Thymus (tissue), 14 donors: ENCODE measurements at places on chromosomes 2 and 18. TPM values are rescaled to one million over a fixed set of nuclear protein-coding genes. Genes with fewer than 3 reads are reported as not detected.

The SIX3 gene
- not detected for total RNA-seq

The MEX3C gene
- total RNA-seq = 45.2 TPM

The ZEB2 gene
- total RNA-seq = 15.3 TPM

The EVX2 gene
- total RNA-seq = not detected

The KCNK3 gene
- total RNA-seq = 0.05 TPM

The COBLL1 gene
- 3.0 TPM for total RNA-seq

DNA sequence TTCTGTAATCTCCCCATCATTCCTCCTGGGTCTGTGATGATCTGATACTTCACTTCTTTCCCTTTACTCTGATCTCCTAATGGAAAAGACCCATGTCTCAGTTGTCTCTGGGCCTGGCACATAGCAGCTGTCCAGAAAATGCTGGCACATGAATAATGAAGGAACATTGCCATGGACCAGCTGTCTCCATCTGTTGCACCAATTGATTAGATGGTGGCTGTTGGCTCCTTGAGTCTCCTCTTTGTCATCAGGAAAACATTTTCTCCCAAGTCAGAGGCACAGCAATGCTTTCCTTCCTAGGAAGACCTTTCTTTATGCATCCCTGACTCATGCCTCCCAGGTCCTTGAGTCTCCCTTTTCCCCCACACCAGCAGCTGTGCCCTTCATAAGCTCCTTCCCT lies 286.2 kb upstream of the CXCR4 start:
- no peak for DNase-seq

DNA sequence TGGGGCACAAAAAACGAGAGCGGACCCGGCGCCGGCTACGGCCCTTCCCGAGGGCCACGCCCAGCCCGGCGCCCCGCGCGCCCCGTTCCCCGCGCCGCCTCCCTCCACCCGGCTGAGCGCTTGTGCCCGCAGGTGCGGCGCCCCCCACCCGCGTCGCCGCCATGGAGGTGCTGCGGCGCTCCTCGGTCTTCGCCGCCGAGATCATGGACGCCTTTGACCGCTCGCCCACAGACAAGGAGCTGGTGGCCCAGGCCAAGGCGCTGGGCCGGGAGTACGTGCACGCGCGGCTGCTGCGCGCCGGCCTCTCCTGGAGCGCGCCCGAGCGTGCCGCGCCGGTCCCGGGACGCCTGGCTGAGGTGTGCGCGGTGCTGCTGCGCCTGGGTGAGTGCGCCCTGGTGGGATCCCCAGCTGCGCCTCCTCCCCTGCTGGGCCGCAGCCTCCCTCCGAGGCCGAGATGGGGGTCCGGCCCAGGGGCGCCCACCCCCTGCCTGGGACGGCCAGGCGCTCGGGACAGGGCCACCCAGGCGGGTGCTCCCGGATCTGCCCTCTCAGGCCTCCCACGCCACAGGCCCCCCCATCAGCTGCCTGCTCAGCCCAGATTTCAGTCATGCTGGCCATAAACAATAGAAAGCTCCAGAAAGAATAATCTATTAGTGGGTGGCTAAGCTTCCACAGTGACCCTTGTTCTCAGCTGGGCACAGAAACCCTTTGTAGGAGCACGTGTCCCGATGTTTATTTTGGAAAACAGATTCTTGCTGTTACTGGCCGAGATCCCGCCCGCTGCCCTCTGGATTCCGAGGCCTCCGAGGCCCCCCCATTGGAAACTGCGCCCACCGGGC lies 997 bp downstream of the BOK start:
- no peak for DNase-seq

GRCh38 chr2:232772531-232772930 lies 3.8 kb downstream of the KCNJ13 start:
- DNase-seq = no peak

DNA sequence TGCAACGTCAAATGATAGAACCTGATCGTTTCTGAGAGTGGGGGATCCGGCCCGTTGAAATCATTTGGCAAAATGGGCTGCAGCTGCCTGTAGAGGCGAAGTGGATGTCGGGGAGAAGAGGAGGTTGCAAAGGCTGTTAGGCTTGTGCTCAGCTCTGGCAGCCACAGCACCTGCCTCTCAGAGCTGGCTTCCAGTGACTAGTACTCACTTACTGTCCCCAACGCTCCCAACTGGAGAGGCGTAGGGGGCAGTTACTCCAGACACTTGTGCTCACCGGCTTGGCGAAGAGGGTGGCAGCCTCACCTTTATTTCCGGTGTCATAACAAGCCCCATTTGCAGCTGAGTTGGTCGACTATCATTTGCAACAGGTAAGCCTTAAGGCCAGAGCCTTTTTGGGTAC lies 37.9 kb downstream of the NCK2 start:
- DNase-seq = no peak

DNA sequence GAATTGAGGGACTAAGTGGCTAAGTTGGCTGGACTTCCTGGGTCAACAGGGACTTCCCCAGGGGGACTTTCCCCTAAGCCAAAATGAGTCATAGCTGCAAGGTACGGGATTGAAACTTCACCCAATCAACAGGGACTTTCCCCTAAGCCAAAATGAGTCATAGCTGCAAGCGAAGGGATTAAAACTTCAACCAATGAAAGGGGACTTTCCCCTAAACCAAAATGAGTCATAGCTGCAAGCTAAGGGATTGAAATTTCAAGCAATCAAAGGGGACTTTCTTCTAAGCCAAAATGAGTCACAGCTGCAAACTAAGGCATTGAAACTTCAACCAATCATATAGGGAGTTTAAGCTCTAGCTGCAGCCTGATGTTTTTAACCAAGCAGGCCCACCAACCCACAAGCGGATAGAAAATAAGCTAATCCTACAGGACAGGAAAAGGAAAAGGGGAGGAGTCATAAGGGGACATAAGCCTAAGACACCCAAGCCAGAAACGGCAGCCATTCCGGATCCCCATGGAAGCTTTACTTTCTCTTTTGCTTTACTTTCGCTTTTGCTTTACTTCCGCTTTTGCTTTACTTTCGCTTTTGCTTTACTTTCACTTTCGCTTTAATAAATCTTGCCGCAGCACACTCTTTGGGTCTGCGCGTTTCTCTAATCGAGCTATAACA lies 1375.4 kb upstream of the CELF4 start:
- peak; percentile 4 for DNase-seq

DNA sequence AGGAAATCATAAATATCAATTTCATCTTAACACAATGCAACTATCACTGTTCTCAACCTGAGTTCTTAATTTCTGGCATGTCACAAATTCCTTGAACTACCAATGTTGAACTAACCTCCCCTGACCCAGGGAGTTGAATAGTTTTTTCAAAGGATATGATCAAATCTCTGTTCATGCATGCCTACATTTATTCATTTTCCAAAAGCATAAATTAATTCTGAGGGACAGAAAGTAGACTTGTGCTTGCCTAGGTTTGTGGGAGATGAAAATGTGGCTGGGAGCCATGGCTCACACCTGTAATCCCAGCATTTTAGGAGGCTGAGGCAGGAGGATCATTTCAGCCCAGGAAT lies 175.7 kb downstream of the TGIF1 start:
- no peak for DNase-seq

- DNase-seq = no peak
Observed at GRCh38 chr18:7669361-7669760, 102.2 kb downstream of the PTPRM start.

DNA sequence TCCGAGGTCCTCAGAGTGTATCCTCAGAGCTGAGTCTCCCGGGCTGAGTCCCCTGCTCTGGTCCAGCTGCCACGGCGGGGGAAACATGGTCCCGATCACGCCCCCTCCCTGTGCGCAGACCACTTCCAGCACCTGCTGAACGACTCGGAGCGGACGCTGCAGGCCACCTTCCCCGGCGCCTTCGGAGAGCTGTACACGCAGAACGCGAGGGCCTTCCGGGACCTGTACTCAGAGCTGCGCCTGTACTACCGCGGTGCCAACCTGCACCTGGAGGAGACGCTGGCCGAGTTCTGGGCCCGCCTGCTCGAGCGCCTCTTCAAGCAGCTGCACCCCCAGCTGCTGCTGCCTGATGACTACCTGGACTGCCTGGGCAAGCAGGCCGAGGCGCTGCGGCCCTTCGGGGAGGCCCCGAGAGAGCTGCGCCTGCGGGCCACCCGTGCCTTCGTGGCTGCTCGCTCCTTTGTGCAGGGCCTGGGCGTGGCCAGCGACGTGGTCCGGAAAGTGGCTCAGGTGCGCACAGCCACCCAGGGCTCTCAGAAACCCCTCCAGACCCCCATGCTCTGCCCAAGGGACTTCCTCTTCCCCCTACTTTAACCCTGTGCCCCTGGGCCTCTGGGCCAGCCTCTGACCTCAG lies 26.7 kb downstream of the GPC1 start:
- DNase-seq = no peak

DNA sequence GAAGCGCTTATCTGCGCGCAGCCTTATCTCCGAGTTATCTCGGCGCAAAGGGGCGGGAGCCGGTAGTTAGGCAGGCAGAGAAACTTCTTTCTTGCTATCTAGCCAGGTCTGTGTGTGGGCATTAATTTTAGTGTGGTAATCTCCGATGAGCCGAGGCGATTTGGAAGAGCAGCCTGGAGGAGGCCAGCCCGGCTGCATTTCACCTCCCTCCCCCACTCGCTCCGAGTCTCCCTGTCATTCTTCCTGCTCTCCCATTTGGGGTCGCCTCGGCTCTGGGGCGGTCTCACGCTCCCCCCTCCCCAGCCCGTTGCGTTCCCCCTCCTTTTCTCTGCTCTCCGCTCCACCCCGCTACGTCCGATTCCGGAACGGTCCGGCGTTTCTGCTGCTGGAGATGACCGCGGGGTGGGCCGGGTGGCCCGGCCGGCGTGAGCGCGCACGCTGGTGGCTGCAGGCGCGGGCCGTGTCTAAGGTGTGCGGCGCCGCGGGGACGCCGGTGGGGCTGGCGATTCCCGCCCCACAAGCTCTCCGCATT lies 566 bp downstream of the GATA6 start:
- DNase-seq = no peak

GRCh38 chr18:68608851-68609490 lies 105.9 kb downstream of the TMX3 start:
- DNase-seq = no peak

DNA sequence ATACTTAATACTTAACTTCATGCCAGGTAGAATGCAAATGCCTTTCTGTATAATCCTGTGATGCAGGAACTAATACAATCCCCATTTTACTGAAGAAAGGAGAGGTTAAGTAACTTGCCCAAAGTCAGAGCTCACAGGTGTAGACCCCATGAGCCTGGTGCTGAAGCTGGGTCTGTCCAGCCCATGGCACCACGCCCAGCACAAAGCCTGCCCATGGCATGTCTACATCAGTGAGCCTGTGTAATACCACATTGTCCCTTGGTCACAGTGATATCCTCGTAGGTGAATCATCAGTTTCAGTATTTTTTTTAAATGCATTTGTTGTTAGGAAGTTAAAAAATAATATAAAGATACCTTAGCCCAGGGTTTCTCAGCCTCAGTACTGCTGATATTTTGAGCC lies 69.9 kb upstream of the MCFD2 start:
- DNase-seq = no peak

GRCh38 chr2:232261776-232262175 lies 116.8 kb upstream of the ALPP start:
- no peak for DNase-seq

- peak; percentile 18 for DNase-seq
Observed at GRCh38 chr2:97995026-97995733, 568 bp downstream of the TMEM131 start.

DNA sequence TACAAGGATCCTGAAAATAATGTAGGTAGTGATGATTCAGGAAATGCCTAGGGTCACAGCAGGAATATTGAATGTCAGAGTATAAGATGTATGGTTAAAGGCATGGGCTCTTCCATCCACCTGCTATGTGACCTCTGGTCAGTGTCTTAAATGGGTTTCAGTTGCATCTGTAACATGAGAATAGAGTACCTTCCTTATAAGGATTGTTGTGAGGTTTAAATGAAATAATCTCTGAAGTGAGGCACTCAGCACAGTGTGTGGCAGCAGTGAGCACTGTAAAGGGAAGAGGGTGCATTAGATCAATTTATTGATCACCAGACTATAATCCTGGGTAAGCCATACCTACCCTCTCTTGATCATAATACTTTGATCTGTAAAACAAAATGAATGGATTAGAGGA lies 319.1 kb downstream of the SLC4A3 start:
- no peak for DNase-seq
